ENCODE measurements at places on chromosomes 5 and 9.

DNA sequence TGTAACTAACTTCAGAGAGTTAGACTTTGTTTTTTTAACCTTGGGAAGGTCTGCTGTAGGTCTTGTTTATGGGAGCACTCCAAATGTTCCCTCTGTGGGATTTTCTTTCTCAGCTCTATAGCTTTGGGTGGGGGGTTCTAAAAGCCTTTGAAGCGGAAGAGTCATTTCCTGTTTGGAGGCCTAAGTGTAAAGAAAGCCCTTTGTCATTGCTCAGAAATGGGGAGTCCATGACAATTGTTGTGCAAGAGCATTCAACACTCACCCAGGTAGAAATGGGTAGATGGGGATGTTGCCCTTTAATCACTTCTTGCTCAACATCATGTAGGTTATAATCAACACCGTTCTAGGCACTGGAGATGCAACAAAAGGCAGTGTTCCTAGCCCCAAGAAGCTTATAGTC, 30.3 kb upstream of the MAST4 start:
- peak; percentile 38 for DNase-seq

GRCh38 chr9:94945197-94946144, 219.0 kb downstream of the AOPEP start:
- DNase-seq = no peak

- DNase-seq = no peak
These were observed 82.2 kb downstream of the SMIM23 start for GRCh38 chr5:171867786-171868185.

DNA sequence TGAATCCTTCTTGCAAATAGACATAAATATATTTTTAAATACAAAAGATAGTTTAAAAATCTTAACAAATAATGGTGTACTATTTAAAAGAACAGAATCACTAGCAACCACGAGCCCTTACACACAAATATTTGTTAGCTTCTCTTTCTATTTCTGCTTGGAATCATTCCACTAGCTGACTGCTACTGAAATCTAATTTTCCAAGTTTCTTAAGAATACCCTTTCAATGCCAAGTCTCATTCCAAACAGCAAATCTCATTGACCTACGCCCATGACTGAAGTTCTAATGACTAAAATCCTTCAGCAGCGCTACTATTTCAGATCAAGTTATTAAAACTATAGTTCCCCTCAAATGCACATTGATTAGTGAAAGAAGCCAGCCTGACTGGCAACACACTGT, 13.2 kb upstream of the PPP1R2B start:
- no peak for DNase-seq

- DNase-seq = no peak
These were observed 91.0 kb upstream of the C9orf72 start for GRCh38 chr9:27664121-27664779.

DNA sequence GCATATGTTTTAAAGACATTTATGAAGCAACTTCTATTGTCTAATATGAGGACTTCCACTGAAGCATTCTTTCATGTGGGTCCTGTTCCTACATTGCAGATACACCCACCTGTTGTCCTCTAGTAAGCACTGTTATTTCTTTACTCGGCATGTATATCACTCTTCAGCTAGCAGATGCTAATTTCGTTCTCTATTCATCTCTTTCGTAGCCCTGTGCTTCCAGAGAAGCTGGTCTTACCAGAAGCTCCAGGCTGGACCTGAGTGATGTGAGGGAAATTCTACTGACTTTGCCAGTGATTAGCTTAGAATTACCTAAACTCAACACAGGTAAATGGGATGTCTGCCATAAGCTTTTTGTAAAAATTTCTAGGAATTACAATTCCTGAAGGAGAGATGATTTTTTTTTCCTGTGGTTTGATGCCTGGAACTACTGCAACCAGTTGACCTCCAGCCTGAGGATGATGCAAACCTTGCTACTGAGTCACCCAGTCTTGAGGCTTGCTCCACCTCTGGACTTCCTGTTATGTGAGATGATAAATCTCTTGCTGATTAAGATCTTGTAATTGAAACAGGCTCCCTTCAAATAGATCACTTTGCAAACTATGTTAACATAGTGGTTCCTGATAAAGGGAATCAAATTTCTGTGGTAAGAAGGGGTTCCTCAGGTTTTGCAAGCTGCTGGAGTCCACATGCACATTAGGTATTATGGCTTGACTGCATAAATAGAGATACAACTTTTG, 52.2 kb upstream of the SPINK5 start:
- no peak for DNase-seq

DNA sequence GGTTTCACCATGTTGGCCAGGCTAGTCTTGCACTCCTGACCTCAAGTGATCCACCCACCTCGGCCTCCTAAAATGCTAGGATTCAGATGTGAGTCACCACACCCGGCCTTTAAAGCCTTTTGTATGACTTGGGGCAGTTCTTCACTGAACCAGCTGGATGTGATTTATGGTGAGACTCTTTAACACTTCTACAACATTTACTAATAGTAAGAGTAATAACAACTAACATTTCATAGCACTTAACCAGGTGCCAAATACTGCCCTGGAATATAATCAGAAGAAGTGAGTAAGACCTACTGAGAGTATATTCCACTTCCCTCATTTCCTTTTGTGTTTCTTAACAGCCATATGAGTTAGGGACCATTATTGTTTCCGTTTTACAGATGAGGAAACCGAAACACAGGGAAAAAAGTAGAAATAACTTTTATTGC, 10.0 kb downstream of the ZSWIM6 start:
- no peak for DNase-seq

DNA sequence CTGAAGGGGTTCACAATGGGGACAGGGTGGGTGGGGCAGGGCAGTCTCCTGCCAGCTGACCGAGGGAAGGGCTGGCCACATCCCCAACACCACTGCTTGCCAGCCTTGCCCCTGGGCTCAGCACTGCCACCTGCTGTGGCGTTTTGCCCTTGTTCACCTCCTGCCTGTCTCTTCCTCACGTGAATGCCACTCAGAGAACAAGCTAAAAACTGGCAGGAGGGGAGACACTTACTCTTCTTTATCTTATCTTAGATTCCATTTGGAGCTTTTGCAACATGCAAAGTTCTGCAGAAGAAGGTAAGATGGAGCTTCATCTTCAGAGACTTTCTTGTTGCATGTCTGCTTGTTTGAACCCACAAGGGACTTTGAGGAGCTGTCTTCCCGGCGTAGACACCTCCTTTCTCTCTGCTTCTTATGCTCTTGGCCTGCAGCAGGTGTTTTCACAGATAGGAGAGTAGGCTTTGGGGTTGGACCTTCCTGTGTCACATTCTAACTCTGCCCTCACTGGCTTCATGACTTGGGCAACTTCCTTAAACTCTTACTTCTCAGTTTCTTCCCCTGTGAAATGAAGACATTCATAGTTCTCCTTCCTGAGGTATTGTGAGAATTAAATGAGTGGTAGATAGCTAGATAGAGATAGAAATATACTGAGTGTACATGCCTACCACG, 4.1 kb downstream of the LRSAM1 start:
- no peak for DNase-seq

DNA sequence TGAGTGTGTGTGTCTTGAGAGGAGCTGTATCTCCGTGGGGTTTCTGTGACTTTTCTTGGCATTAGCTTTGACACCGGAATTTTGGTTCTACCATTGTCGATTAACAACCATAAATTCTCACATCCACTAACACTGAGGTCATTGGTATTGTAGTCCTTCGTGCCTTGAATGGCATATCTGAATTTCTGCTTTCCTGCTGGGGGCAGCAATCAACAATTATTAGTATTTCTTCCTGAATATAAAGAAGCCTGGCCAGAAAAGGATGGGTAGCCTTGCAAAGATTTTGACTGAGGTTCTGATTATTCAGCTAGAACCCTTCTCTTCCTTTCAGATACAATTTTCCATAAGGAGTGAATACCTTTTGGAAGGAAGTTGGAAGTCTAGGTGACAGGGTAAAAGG, 33.5 kb upstream of the SHOC1 start:
- no peak for DNase-seq

- DNase-seq = no peak
These were observed 1.2 kb downstream of the MRPS30 start for GRCh38 chr5:44809956-44810420.

- DNase-seq = no peak
These were observed 45.2 kb upstream of the PALM2AKAP2 start for GRCh38 chr9:109734814-109735213.

GRCh38 chr5:174736777-174737176, 12.4 kb downstream of the MSX2 start:
- DNase-seq = no peak

DNA sequence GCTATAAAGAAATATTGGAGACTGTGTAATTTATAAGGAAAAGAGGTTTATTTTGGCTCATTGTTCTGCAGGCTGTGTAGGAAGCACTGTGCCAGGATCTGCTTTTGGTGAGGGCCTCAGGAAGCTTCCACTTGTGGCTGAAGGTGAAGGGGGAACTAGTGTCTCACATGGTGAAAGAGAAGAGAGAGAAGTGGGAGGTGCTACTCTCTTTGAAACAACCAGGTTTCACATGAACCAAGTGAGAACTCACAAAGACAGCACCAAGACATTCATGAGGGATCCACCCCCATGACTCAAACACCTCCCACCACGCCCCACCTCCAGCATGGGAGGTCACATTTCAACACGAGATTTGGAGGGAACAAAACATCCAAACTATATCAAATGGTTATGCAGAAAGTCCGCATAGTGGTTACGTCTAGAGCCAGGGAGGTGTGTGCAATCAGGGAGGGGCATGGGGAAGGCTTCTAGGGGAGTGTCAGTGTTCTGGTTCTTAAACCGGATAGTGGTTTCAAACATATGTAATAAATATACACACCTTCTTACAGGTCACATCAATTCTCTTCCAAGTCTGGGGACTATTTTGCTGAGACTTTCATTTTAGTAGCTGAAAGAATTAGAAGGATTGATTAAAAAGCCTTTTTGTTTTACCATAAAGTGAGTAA, 113.0 kb downstream of the TRIO start:
- DNase-seq = no peak

- no peak for DNase-seq
These were observed 44.1 kb downstream of the ADGRV1 start for GRCh38 chr5:90602681-90603080.

DNA sequence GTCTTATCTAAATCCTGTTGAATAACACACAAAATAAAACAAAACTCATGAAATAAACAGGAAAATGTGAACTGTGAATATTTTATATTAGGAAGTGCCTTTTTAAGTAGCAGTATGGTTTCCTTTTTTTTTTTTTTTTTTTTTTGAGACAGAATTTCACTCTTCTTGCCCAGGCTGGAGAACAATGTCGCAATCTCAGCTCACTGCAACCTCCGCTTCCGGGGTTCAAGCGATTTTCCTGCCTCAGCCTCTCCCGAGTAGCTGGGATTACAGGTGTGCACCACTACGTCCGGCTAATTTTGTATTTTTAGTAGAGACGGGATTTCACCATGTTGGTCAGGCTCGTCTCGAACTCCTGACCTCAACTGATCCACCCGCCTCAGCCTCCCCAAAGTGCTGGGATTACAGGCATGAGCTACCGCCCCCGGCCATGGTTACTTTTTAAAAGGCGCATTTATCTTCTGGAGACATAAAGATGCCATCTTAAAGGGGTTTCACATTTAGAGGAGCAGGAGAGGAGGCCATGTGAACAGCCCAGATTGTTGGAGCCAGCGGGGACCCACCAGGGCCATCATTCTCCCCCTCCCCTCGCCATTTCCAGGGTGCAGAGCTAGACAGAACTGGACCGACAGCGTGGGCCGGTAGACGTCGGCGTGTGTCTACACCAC, 64.1 kb downstream of the ROR2 start:
- DNase-seq = no peak

DNA sequence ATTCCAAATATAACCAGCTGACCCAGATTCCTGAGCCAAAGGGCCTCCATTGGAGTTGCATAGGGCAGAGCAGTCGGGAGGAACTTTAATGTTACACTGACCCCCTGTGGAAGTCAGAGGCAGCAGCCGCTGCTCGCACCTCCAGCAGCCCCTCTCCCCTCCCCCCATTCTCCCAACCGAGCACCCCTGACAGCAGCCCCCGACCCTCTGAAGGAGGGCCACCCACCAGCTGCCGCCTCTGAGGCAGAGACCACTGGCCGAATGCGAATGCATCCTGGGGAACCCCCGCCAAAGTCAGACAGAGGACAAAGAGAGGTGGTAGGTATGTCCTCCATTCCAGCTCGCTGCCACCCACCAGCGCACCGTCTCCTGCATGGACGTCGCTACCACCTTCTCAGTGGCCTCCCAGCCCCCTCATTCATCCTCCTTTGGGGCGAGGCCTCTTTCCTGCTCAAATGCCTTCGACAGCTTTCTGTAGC, 231.0 kb downstream of the CDK5RAP2 start:
- peak; percentile 33 for DNase-seq

- no peak for DNase-seq
These were observed 1619.6 kb upstream of the WWC1 start for GRCh38 chr5:166671811-166672210.
